IPS-NIHi11 (cell line): ENCODE measurements at places on chromosomes 16 and 17.
A peak's percentile ranks its signal among the peaks of the same experiment; 100 is the strongest.

GRCh38 chr16:20853143-20853542, 46.8 kb downstream of the REXO5 start:
- no peak for DNase-seq

DNA sequence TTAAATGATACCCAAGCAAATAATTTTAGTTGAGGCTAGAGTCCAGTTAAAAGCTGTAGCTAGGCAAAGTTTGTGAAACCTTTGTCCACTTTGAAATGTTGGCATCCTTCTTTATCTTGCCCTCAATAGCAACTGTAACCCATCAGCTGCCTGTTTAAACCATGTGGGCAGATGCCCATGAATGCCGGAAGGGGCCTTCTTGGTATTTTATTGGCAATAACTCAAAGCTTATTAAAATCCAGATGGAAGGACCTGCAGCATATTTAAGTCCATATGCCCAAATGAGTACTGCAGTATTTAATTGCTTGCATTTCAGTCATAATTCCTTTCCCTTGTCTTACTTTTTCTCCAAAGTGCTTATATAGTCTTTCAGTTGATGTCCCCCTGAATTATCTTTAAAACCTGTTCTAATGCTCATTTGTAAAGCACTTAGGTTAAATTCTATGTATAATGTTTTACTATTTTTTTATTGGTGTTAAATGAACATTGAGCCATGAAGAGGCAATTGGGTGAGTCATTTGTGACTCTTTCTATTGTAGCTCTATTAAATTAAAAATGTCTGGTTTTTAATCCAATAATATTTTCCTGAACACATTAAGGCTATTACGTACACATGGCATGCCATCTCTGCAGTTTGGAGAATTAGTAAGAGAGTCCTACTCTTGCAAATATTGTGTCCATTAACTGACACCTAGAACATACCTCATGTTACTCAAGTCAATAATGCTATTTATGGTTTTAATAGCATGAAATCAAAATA, 225.3 kb downstream of the KCNJ2 start:
- DNase-seq = no peak

- DNase-seq = no peak
Observed at GRCh38 chr16:66296591-66296990, 69.9 kb upstream of the CDH5 start.

DNA sequence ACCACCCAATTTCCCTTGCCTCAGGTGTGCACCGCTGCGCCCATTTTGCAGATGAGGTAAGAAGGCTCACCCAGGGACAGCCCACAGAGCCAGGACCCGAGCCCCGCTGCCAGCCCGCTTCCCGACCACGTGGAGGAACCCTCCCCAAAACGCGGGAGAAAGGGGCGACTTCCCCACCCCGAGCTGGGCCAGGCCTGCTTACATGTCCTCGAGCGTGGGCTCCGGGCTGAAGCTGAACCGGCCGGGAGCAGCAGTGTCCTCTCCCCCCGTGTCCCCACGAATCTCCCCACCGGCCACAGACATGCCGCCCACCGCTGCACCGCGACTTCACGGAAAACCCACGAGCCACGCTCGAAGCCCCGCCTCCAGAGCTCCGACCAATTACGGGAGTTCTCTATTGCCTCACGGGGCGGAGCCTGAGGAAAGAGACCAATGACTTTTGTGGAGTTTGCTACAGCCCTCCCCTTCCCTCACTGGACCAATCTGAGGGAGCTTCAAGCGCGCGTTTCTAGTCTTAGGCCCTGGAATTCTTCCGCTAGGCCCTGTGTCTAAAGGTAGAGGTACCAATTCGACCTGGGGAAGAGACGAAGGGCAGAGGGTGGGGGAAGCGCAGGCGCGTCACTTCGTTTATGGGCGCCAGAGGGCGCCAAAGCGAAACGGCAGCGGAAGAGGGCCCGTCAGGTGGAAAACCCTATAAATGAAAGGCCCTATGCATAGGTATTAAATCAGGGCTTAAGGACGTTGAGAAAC, at the start of gene DCTPP1:
Gene DCTPP1, minus strand, starts transcription at position 353 of the 750 bp plus-strand sequence. Its CDS starts 50 bp downstream, at position 303.
- peak; percentile 92 for DNase-seq

- DNase-seq = no peak
Observed at GRCh38 chr17:50439008-50439407, 13.0 kb downstream of the ACSF2 start.

DNA sequence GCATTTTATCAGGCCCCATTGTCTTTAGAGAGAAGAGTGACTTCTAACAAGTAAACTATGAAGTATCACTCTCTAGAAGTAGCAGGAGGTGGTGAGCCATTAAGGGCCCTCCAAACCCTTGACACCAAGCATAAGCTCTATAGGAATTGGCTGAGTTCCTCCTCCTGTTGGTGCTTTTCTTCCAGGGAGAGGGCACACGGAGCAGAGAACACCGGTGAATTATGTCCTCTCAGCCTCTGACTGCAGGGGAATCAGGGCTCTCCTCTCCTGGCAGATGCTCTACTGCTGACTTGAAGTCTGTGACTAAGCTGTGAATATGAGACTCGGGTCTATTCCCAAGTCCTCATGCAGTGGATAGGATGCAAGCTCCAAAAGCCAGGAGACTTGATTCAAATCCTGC, 32.3 kb downstream of the CHD9 start:
- no peak for DNase-seq

GRCh38 chr16:57145046-57146021, 40.5 kb downstream of the PSME3IP1 start:
- no peak for DNase-seq

GRCh38 chr17:54950116-54950515, 18.3 kb downstream of the COX11 start:
- no peak for DNase-seq

DNA sequence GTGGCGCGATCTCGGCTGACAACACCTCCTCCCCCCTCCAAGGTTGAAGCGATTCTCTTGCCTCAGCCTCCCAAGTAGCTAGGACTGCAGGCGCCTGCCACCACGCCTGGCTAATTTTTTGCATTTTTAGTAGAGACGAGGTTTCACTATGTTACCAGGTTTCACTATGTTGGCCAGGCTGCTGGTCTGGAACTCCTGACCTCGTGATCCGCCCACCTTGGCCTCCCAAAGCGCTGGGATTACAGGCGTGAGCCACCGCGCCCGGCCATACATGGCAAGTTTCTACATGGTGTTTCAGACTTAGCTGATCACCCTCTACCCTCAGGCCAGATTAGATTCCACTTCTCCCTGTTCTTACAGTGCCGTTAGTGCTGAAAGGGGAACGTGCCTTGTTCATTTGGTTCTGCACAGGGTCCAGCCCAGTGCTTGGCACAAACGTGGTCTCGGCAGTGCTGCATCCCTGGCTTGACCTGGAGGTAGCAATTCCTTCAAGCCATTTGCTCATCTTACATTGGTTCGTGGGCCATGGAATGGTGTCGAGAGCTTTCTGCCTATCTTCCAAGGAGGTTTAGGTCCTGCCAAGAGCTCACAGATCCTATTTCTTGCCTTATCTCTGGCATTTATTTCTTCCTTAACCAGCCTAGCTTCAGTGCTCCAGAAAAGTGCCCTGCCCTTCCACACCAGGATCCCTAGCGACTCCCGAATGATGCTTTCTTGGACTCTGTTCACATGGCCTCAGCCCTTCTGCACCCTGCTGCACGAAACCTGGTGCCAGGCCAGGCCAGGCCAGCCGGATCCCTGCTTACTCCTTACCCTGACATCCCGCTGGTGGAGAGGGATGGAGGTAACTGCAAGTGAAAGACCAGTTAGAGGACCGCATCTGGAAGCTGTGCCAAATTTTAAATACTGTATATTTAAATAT, 14.8 kb upstream of the AURKB start:
- no peak for DNase-seq
